ENCODE measurements at places on chromosomes 2 and 18.

- H3K27me3 ChIP-seq = no peaks in the 10 kb centered on the region
- no peak overlapping the region for H3K27ac ChIP-seq
- no peaks in the 10 kb centered on the region for H3K36me3 ChIP-seq
- DNase-seq = no peak
- H3K4me1 ChIP-seq = no peaks in the 10 kb centered on the region
Observed at GRCh38 chr2:6446938-6447608, 418.6 kb downstream of the CMPK2 start.

DNA sequence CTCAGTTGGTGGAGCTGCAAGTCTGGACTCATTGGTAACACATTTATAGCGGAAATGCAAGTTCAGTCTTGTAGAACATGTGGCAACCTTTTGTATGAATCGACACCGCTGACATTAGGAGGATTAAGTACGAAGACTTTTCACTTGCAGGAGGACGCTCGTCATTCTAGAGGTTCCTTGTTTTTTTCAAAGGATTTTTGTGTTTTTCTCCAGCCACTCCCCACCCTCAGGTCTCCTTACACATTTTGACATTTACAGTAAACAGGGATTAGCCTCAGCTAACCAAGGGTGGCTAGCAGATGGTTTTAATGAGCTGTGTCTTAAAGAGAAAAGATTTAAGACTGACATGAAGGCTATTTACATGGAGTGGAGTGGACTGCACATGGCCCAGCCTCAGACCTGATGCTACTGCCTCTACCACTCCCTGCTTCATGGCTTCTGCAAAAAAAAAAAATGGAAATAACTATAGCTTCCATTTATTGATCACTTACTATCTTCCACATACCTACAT is 173.8 kb downstream of the TRIB2 start:
- H3K4me1 ChIP-seq = peaks cover 4% of the 10 kb centered on the region
- H3K27me3 ChIP-seq = no peaks in the 10 kb centered on the region
- no peak overlapping the region for H3K4me3 ChIP-seq
- no peak overlapping the region for H3K27ac ChIP-seq
- peaks cover 3% of the 10 kb centered on the region for H3K36me3 ChIP-seq

DNA sequence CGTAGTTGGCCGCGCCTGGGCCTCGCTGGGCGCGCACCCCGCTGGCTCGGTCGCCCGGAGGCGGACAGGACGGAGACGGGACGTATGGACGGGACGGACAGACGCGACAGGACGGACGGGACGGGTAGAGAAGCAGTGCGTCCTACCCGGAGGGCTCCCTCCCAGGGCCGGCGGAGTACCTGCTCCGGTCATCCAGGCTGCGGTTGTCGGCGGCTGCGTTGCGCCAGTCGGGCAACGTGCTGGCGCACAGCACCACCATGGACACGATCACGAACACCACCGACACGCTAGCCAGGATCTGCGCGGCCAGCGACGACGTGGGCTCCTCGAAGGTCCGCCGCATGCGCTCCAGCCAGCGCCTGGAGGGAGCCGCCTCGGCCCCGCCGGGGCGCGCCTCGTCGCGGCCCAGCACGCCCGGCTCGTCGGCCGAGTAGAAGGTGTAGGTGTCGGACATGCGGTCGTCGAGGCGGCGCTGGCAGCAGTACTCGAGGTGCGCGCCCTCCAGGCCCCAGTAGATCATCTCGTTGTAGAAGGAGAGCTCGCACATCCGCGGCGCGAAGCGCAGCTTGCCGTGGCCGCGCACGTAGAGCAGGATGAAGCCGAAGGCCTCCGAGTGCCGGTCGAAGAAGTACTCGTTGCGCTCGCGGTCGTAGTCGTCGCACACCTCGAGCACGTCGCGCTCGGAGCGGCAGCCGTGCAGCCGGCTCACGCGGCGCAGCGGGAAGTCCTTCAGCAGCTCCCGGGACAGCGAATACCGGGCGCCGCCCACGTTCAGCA is 903 bp downstream of the KCNG3 start:
- H3K36me3 ChIP-seq = no peaks in the 10 kb centered on the region
- H3K27ac ChIP-seq = no peak overlapping the region
- H3K27me3 ChIP-seq = peaks cover 12% of the 10 kb centered on the region
- DNase-seq = peak; percentile 12
- peak overlapping the region; percentile 75 for H3K4me3 ChIP-seq
- peaks cover 4% of the 10 kb centered on the region for H3K4me1 ChIP-seq

DNA sequence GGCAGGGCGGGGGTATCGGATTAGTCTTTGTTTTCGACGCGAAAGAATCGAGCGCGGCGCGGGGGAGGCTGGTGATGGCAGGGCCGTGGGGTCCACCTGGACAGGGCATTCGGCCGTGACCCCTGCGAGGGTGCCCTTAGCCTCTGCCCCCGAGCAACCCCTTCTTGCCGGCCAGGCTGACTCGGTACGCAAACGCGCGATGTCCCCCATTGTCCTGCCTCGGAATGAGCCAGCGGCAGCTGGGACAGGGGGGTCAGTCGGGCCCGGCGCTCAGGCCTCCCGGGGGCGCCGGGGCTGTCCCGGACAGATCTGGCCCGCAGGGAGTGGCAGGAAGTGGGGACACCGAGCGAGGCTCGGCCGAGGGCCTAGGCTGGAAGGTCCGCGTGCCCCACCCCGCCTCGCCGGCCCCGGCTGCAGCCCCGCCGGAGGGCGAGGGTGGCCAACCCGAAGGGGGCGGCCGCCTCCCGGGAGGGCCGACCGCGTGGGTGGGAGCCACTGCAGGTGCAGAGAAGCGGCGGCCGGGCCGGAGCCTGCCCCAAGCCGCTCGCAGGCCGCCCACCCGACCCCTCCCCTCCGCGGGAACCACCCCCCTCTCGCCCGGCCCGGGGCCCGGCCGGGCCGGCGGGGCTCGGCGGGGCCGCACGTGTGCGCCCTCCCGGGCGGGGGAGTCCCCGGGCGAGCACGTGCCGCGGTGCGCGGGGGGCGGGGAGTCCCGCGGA is at the start of gene TET3:
Gene TET3 (plus strand): TSS at position 708 of the 719 bp plus-strand sequence. CDS start 1,494 bp downstream, outside the sequence.
- no peak for DNase-seq
- H3K36me3 ChIP-seq = peaks cover 2% of the 10 kb centered on the region
- no peaks in the 10 kb centered on the region for H3K27me3 ChIP-seq
- peaks cover 60% of the 10 kb centered on the region for H3K4me1 ChIP-seq
- peak within 1 kb of the TSS; percentile 92 for H3K27ac ChIP-seq

GRCh38 chr2:149733936-149734685 is 146.5 kb upstream of the MMADHC start:
- H3K4me3 ChIP-seq = no peak overlapping the region
- H3K36me3 ChIP-seq = no peaks in the 10 kb centered on the region
- DNase-seq = no peak
- H3K27ac ChIP-seq = no peak overlapping the region

DNA sequence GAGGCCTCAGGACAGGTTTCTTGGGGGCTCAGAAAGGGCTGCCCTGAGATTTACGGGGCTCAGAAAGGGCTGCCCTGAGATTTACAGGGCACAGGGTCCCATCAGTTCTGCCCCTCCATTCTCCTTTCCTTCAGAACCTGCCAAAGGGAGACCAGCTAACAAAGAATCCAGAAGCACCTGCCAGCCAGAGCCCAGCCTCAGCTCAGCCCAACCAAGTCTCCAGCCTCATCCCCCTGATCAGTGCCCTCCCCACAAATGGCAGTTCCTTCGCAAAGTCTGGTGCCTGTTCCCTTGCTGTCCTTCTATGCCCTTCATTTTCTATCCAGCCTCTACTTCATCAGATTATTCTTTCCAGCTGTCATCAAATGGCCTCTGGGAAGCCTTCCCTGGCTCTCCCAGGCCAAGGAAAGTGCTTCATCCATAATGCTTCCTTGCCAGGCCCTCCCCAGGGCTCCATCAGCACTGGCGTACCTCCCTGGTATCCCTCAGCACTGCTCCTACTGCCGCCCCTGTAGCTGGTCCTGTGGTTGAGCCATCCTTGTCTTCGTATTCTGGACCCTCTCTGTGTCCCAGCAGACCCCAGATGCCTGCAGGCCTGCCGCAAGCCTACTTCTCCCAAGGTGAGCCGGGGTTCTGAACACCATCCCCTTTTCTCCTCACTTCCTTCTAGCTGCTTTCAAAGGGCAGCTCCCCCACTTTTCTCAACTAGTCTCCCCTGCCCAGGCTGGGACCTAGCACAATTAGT is 96.2 kb upstream of the EPAS1 start:
- H3K36me3 ChIP-seq = peaks cover 2% of the 10 kb centered on the region
- no peak overlapping the region for H3K27ac ChIP-seq
- H3K4me3 ChIP-seq = no peak overlapping the region
- DNase-seq = no peak

DNA sequence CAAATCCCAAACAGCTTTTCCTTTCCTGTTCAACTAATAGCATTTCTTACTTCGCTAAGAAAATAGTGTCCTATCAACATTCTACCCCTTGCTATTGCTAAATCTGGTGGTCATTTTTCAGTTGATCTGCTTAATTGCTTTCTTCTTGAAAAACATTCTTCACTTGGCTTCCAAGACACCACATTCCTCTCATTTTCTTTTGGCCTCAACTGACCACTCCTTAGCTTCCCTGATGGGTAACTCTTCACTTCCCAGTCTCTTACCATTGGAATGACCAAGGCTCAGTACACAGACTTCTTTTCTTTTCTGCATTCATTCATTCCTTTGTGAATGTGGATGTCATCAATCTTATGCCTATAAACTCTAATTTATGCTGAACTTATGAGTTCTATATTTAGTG is 230.8 kb upstream of the CDH2 start:
- no peak overlapping the region for H3K27ac ChIP-seq
- no peak for DNase-seq
- no peak overlapping the region for H3K4me3 ChIP-seq
- no peaks in the 10 kb centered on the region for H3K27me3 ChIP-seq

DNA sequence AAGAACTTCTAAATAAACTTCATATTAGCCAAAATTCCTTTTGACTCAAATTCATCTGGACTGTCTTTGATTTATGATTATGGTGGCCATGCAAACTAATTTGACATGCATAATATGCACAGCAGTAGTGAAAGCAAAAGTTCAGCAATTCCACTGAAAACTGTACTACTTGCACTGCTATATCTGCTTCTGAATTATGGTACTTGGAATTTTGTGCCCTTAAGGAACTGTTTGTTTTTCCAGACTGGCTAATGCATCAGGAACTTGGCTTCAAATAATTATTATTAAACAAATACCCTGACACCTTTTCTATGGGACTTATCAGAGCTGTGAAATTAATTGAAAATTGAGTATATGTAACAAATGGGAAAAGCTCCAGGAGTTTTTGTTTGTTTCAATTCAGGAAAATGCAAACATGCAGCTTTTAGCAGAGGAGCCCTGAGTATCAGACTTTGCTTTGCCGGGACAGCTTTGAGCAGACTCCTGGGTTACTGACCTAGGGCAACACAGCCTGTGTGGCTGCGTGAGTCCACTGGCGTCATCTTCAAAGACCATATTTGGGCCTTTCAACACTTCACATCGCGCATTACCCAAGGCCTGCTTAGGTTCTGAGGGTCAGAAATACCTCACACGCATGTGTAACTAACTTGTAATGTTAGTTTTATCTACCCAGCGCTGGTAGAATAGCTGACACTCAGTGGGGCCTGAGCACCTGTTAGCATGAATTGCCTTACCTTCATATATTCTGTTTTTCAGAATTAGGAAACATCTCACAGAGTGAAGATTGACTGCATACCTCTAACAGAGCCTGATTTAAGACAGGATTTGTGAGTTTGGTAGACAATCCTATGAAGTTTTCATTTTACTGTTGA is 35.4 kb downstream of the CFAP221 start:
- H3K36me3 ChIP-seq = no peaks in the 10 kb centered on the region
- DNase-seq = no peak
- no peak overlapping the region for H3K4me3 ChIP-seq
- peaks cover 24% of the 10 kb centered on the region for H3K27me3 ChIP-seq
- H3K27ac ChIP-seq = no peak overlapping the region
- no peaks in the 10 kb centered on the region for H3K4me1 ChIP-seq

DNA sequence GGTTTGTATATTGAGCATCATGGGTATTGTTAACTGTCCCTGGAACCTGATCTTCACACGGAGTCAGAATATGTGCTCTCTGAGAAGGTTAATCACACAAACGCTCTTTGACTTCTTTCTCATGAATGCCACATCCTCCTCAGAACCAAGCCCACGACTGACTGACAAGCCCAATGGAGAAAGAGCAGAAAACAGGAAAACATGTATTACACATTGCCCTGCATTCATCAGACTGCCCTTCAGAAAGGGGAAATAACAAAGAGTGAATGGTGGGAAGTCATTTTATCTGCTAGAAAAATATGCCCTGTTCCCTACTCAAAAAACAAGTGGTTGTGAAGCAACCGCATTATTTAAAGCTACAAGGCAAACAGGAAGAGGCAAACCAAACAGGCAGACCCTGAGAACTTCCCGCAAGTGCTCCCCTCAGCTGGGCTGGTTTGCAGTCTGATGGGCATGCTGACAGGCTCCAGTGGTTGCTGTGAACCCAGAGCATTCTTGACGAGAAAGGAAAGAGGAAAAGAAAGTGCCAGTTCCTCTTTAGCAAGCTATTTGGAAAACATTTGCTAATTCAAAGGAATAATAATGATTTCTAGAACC is 172.9 kb upstream of the SETBP1 start:
- no peak for DNase-seq
- no peak overlapping the region for H3K4me3 ChIP-seq
- no peak overlapping the region for H3K27ac ChIP-seq
- H3K4me1 ChIP-seq = no peaks in the 10 kb centered on the region
- H3K27me3 ChIP-seq = no peaks in the 10 kb centered on the region

DNA sequence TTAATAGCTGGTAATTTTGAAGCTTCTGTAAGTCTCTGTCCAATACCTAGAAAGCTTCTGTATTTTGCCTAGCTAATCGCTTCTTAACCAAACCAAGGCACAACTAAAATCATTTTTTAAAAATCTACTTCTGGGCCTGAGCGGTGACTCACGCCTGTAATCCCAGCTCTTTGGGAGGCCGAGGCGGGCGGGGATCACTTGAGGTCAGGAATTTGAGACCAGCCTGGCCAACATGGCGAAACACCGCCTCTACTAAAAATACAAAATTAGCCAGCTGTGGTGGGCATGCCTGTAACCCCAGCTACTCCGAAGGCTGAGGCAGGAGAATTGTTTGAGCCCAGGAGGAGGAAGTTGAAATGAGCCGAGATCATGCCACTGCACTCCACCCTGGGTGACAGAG is 148.6 kb upstream of the FIGN start:
- H3K36me3 ChIP-seq = no peaks in the 10 kb centered on the region
- H3K4me3 ChIP-seq = no peak overlapping the region
- DNase-seq = no peak

GRCh38 chr2:7083580-7084509 is 166.6 kb downstream of the RNF144A start:
- H3K36me3 ChIP-seq = peaks cover 3% of the 10 kb centered on the region
- H3K4me3 ChIP-seq = no peak overlapping the region
- H3K4me1 ChIP-seq = no peaks in the 10 kb centered on the region

DNA sequence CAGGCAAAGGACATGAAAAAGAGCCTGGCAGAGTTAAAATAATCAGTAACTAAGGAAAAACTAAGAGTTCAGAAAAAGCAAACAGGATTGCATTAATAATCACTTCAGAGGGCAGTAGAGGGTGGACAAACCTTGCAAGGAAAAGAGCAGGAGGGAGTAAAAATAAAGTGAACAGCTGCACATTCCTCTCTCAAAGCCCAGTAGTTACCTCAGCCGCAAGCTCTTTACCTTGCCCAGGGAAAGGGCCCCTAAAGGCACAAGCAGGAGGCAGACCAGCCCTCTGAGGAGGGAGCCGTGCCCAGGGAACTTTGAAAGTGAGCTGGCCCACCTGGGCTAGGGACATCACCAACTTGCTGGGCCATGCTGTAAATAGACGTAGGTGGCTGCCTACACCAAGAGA is 196.9 kb downstream of the C1D start:
- H3K4me3 ChIP-seq = no peak overlapping the region
- H3K27me3 ChIP-seq = peaks cover 28% of the 10 kb centered on the region
- no peak overlapping the region for H3K27ac ChIP-seq
- H3K36me3 ChIP-seq = peaks cover 3% of the 10 kb centered on the region
- no peaks in the 10 kb centered on the region for H3K4me1 ChIP-seq
- no peak for DNase-seq
